ENCODE measurements at places on chromosomes 5 and 9.

- DNase-seq, result no peak
Measured at GRCh38 chr5:176851871-176852658, 41.7 kb downstream of the UNC5A start.

GRCh38 chr5:81856948-81857928 is 106.3 kb upstream of the SSBP2 start:
- DNase-seq, result no peak

- no peak for DNase-seq
Measured at GRCh38 chr9:112075009-112075378, 100.1 kb downstream of the SUSD1 start.

GRCh38 chr5:162503796-162504195 is 436.2 kb downstream of the GABRG2 start:
- no peak for DNase-seq

GRCh38 chr5:108148715-108149139 is 233.2 kb downstream of the FBXL17 start:
- no peak for DNase-seq

DNA sequence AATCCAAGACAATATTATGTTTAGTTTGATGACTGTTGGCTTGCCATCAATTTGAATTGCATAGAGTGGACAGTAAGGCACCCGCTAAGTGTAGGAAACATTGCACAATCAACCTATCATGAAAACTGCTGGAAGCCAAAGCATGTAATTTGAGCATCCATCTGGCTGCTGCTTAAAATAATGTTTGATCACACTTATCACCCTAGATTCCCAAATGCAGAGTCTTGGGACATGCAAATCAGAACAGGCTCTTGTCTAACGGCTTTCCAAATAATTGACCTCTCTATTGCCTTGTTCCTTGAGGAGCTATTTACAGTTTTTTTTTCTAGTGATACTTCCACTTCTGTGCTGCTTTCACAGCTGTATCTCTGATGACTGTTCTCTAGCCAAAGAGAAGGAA is 342.1 kb downstream of the PRR16 start:
- DNase-seq, result no peak

DNA sequence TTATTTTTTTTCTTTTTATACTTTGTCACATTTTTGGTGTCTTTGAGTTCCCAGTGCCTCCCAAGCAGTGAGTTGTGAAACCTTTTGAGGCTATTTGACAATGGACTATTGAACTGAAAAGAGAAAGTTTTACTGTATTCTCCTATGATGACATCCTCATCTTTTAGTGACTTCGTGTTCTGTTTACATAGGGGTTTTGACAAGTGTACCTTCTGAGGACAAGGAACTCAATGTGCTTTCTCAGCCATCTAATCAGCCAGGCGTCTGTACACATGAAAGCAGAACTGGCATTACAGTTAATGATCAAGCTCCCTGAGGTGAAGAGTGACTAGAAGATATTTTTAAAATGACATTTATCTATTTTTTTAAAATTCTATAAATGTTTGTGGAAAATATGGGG is 175.5 kb downstream of the ANXA1 start:
- no peak for DNase-seq

GRCh38 chr9:125989524-125990180 is 242.5 kb downstream of the PBX3 start:
- DNase-seq, result no peak

- no peak for DNase-seq
Measured at GRCh38 chr9:16252616-16253015, 617.9 kb downstream of the BNC2 start.

- DNase-seq, result no peak
Measured at GRCh38 chr5:132008163-132008473, 3.3 kb downstream of the ACSL6 start.

GRCh38 chr5:34663771-34664496 is 7.8 kb downstream of the RAI14 start:
- DNase-seq, result no peak

- no peak for DNase-seq
Measured at GRCh38 chr5:74567411-74567995, 73.0 kb downstream of the ENC1 start.

DNA sequence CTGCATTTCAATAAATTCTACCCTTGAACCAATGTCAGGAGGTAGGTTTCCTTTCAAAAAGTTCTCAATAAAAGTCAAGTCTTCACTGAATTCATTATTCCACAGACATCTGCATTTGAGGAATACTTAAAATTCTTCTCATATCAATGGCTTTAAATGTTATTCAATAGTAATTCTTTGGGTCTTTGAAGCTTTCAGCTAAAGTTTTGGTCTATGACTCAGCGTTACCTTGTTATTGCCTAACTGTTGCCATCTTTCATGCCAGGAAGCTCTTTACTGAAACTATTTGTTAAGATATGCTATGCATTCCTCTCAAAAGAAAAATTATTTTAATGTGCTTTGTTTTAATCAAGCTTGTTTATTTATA is 170.5 kb downstream of the NNT start:
- no peak for DNase-seq

- no peak for DNase-seq
Measured at GRCh38 chr5:33317271-33317670, 123.5 kb upstream of the TARS1 start.

DNA sequence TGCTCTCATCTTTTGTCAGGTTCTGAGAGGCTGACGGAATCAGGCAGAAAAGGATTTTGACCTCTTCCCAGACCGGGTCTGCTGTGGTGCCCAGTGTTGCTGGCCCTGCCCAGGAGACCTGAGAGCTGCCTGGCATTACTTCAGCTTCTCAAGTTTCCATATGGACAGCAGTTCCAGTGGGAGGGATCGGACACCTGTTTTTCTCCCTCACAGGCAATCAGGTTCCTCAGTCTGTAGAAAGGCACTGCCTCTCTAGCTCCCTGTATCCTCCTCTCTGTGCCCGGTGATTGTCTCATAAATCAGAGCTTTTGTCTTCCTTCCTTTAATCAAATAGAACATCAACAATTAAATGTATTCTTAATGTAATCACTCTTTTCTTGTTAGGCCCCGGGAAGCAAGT is 198.7 kb downstream of the SEMA6A start:
- no peak for DNase-seq

DNA sequence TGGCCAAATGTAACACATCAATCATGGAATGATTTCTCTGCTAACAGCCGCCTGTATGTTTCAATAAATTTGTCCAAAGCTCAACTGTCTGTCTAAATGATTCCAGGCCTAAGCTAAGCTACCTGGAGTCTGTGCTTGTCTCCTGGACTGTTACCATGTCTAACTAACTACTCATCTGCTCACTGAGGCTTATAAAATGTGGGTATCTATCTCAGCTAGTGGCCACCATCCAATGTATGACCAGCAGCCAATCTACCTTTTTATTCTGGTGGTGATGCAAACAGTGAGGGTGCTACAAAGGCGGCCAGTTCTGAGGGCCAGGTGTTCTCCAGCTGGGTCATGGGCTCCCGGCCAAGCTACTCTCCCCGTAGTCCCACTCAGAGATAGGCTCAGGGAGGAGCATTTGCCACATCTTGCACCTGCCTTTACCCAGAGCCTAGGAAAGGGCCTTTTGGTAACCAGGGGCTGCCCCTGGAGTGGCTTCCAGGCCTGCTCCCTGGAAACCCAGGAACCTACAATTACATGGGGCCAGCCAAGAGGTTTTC is 59.1 kb downstream of the PFDN1 start:
- no peak for DNase-seq

DNA sequence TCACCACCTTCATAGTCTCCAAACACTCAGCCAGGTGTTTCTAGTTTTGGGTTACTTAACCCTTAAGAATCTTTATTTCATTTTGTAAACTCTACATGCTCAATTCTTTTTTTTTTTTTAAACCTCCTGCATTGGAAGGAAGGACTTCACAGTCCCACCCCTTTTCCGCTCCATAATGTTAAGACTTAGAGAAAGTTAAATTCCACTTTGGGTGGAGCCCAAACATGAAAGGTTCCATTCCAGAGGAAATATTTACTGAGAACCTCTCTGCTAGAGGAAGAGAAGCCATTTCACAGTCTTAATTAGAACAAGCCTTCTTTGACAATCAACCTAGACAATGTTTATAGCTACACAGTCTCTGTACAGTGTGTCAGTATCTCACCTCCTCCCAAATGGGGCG is 312.3 kb downstream of the MLLT3 start:
- no peak for DNase-seq

- no peak for DNase-seq
Measured at GRCh38 chr9:117002686-117003085, 315.6 kb downstream of the TRIM32 start.

DNA sequence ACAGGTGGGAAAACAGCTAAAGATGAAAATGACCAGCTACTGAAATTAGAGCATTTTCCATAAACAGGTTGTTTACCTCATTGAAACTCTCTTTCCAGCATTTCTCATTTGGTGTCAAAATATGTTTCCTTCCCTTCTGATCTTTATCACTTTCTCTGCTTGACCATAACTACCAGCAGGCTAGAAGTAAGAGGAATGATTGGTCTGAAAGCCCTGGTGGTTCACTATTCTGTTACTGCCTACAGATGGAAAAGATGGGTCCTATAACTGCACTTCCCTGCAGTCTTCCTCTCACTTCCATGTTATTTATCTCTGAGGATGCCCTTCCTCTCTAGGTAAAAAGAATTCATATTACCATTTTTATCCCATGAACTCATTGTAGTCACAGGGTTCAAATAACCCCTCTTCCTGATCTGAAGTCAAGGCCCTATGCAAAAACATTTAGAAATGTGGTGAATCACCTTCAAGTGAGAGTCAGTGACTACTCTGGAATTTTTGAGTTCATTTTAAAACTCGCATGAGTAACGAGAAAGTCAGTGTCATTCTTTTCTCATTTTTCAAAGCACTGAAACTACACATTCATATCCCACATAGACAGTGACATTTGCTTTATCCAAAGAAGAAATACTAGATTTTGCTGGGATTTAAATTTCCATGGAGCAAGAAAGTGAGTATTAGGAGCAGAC is 51.7 kb downstream of the ZNF474 start:
- DNase-seq, result no peak

DNA sequence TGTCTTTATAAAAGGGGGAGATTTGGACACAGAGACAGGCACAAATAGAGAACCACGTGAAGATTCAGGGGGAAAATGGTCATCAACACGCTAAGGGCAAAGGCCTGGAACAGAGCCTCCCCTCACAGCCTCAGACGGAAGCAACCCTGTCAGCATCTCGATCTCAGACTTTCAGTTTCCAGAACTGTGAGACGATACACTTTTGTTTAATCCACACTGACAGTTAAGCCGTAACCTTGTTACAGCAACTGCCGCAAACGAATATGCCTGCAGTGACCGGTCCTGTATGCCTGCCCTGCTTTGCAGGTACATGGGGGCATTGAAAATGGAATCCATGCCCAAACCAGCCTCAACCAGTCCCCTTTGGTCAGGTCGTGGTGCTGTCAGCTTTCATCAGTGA is 139.5 kb downstream of the ATPSCKMT start:
- no peak for DNase-seq

- no peak for DNase-seq
Measured at GRCh38 chr5:158499892-158500418, 599.8 kb downstream of the EBF1 start.

- DNase-seq, result no peak
Measured at GRCh38 chr5:34959323-34959722, 30.0 kb downstream of the DNAJC21 start.

GRCh38 chr5:1557114-1557873 is 33.5 kb upstream of the LPCAT1 start:
- no peak for DNase-seq

GRCh38 chr5:59157068-59157467 is 574.2 kb downstream of the RAB3C start:
- DNase-seq, result no peak

- DNase-seq, result no peak
Measured at GRCh38 chr9:710951-711745, 130.3 kb upstream of the DMRT1 start.

GRCh38 chr9:129073404-129073803 is 7.5 kb upstream of the DOLPP1 start:
- peak; percentile 63 for DNase-seq

GRCh38 chr5:108259306-108259705 is 122.6 kb downstream of the FBXL17 start:
- DNase-seq, result no peak

GRCh38 chr5:40679913-40680681 is at the start of gene PTGER4:
Gene PTGER4, plus strand, starts transcription at chr5:40679915. Its CDS starts 1,079 bp downstream, at chr5:40680994.
- DNase-seq, result no peak

DNA sequence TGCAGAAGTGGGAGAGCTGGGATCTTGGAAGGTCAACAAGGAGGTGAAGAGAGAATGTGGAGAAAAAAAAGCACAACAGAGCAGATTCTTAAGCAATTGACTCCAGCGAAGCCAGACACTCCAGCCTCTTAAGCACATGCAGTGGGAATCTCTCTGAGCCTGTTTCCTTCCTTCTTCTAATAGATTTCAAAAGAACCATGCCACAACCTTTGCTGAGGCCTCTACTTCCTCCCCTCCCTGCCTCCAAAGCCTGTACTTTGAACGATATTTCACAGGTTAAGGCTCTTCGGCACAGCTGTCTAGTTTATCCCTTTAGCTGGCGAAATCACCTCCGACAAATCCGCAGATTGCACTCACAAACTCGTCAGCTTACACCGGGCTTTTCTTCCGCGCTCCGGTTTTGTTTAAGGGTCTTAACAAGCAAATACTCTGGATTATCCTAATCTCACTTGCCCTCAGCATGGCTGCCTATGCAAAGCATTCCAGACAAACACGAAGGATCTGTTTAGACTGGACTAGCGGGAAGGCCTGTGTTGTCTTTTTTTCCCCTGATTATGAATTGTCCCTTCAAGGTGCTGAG is 211.6 kb upstream of the PANK3 start:
- no peak for DNase-seq

DNA sequence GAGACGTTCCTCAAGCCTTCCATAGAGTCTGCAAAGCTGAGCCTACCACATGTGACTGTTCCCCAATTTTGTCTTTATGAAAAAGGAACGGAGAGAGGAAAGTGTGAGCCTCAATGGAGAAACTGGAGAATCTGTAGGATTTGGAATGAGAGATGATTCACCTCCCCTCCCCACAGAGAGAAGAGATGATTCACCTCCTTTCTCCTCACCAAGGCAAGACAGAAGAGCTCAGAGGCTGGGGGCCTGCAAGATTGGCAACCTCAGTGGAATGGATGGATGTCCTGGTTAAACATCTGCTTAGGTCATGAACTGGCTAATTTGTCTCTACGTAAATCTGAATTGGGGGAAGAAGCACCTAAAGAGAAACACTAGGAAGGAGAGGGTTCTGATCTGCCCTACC is 17.0 kb upstream of the MOCS2 start:
- no peak for DNase-seq

DNA sequence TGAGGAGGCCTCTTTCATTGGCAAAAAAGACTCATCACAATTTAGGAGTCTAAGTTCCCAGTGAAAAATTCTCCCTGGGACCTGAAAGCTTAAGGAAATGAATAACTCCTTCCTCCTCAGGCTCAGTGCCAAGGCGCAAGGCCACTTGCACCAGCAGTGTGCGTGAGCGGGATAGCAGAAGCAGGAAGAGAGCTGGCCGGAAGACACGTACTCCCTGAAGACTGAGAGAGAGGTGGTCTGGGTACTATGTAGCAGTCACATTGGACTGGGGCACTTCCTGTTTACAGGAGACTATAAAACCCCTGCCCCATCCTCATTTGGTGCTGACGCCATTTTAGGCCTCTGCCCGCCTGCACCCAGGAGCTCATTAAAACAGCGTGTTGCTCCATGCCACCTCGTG is 66.3 kb upstream of the IL33 start:
- no peak for DNase-seq
